ENCODE measurements at places on chromosomes 16 and 17.

GRCh38 chr16:56910654-56911539 lies 21.0 kb upstream of the HERPUD1 start:
- DNase-seq = no peak

GRCh38 chr16:54164789-54165173 lies 121.8 kb downstream of the IRX3 start:
- no peak for DNase-seq

- no peak for DNase-seq
These were observed 69.4 kb upstream of the SMIM36 start for GRCh38 chr17:55580596-55581133.

DNA sequence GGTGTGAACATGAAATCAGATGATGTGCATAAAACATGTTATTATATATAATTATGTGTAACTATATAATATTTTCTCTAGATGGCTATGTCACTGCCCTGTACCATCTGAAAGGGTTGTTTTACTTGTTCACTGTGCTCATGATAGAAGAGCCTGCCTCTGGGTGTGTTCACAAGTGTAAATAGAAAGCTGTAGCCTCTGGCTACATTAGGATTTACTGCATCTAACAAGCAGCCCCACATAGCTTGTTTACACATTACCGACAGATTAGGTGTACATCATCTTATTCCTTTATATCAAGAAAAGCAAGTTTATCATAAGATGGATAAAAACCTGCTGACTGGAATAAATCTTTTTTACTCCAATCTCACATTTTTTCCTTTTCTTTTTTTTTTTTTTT lies 46.1 kb downstream of the CHD9 start:
- DNase-seq = no peak

- DNase-seq = no peak
These were observed 268.6 kb downstream of the PHKB start for GRCh38 chr16:47729701-47730100.

DNA sequence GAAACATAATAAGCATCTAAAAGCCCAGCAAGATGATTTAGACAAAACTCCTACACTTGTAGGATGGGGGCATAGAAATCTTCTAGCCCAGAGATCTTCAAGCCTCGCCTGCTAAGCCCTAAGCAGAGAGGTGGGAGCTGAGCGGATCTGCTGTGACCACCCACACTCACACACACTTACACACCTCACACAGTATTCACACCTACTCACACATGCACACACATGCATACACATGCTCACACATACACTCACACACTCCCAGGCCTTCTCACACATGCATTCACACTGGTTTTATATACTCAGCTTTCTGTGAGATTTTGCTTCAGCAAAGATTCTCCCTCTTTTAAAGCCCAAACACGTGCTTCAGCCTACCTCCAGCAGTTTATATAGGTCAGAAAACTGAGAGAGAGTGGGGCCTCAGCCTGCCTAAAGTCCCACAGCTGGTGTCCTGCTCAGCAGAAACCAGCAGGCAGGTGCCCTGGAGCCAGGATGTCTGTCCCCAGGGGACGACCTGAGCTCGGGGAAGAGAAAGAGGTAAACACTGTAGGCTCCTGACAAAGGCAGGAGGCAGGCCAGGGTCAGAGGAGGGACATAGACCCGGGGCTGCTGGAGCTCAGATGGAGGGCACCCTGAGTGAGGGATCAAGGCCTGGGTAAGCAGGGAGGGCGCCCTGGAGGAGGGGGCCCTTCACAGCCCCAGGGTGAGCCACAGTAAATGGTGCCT lies 12.0 kb upstream of the KRT19 start:
- no peak for DNase-seq

All from activated CD4-positive, alpha-beta T cell treated with anti-CD3 and anti-CD28 coated beads, Interleukin-2, amount 10 ng/mL, durations not matched to agents 7 days and 5 days (primary cell).